ENCODE measurements at places on chromosomes 7 and 10.

GRCh38 chr10:59904426-59905065, 1.8 kb downstream of the CCDC6 start:
- no peak for DNase-seq

DNA sequence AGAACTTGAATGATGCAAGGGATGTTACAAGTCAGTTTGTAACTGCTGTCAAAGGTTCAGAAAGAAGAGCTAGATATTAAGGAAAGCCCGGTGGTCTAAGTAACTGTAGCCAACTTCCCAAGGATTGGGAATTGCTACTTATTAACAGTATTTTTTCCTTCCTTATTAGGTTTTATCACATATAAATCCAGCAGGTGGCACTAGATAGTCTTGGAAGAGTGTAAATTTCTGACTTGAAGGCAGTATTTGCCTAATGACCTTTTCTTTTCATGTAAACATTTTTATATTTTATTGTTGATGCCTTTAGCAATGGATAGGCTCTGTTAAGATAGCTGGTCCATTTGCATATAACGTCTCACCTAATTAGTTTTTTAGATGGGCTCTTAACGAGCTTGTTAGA, 51.2 kb downstream of the ANLN start:
- DNase-seq = peak; percentile 38

DNA sequence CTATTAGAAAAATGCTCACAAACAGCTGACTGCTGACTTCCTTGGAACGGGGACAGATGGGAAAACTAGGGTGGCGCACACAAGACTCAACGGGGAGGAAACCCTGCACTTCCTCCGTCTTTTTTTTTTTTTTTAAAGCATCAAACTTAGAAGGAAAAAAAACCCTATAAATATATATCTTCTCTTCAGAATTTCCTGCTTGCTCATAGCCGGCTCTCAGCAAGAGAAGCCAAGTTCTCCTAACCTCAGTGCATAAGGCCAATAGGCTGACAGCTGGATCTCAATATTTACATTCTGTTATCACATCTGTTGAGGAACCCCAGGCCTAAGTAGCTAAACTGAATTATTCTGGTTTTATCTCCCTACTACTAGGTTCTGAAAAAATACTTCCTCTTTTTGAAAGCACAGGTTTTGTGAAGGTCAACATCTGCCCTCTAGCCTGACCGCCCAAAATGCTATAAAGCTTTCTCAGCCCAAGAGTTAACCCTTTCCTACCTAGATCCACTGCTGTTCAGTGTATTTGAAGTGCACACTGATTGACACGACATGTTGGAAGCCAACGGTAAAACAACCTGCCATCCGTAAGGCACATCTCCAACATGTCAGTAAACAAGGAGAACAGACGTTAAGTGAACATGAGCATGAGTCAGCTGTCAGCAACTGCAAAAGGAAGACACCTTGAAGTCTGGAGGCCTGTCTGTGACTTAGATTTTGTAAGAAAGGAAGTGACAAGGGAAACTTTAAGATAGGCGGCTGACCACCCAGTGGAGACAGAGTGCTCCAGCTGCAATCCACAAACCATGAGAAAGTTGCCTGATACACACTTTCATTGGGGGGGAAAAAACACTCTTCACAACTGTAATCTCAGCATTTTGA, 83.8 kb downstream of the EBLN1 start:
- DNase-seq = peak; percentile 18

DNA sequence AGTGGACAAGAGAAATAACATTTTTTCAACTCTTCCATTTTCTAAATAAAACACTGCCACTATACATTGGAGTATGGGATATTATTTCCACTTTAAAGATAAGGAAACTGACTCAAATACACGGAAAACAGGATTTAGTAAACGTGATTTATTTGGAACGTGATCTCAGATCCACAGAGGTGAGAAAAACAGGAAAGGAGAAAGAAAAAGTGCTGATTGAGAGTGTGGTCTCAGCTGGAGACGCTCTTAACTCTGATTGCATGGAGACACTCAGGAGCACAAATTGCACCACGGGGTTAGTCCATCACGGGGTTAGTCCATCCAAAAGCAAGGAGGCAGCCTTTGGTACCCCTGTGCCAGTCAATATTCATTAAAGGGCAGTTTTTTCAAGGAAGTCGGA, 142.5 kb downstream of the GNAT3 start:
- no peak for DNase-seq

- no peak for DNase-seq
Measured at GRCh38 chr10:133243593-133243992, 5.9 kb downstream of the VENTX start.

- DNase-seq = no peak
Measured at GRCh38 chr7:105205592-105206237, 183.0 kb downstream of the SRPK2 start.

DNA sequence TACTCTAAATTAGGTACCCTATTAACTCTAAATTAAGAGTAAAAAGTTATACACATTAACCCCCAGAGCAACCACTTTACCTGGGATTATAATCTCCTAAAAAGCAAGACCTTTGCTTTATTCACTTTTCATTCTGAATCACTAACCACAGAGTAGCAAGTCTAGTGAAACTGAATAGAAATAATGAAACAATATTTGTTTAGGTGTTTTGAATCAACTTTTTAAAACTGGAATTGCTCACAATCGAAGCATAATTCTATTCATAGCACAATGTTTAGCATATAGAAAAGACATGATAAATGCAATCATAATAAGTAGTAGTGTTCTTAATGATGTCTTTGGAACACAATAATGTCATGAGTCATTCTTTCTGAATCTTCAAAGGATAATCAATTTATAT, 37.0 kb upstream of the CASD1 start:
- no peak for DNase-seq

Measured in NCI-H82 (cell line).